ENCODE measurements at places on chromosomes 11 and 22. TPM values are rescaled to one million over a fixed set of nuclear protein-coding genes. Genes with fewer than 3 reads are reported as not detected.

- no peak for DNase-seq
Observed at GRCh38 chr11:86782742-86783141, 17.6 kb upstream of the PRSS23 start.

GRCh38 chr22:23012081-23012622 is 58.2 kb upstream of the GNAZ start:
- DNase-seq, result no peak

- peak; percentile 81 for DNase-seq
Observed at GRCh38 chr11:66002648-66003225, 434 bp downstream of the BANF1 start.

SLC22A25 gene
- not detected for total RNA-seq

DNA sequence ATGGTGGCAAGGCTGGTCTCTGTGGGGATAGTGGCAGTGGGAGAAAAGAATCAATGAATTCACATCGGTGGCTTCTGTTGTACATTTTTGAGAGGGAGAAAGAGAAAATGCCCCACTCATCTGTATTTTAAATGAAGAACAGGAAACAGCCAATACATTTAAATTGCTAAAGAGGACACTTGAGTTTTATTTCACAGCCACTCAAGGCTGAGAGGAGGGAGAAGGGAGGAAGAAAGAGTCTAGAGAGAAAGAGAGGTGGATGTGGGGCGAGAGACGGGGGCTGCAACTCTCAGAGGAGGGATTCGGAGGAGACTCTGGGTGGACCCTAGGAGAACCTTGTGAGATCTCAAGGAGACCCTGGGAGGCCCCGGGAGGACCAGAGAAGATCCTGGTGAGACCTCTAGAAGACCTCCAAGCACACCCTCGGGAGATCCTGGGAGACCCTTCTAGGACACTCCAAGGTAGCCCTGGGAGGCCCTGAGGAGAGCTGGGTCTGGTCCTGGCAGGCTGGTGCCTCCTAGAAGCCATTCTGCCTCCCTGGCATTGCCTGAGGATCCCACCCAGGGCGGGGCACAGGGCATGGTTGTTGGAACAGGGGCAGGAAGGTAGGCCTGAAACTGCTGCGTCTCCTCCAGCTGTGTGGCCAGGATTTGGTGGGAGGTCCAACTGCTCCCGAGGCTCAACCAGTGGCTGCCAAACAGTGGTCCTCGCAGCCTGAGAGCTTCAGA is 91.0 kb upstream of the SHISAL1 start:
- DNase-seq, result no peak

MYEOV gene
- total RNA-seq, result 0.37 TPM

DNA sequence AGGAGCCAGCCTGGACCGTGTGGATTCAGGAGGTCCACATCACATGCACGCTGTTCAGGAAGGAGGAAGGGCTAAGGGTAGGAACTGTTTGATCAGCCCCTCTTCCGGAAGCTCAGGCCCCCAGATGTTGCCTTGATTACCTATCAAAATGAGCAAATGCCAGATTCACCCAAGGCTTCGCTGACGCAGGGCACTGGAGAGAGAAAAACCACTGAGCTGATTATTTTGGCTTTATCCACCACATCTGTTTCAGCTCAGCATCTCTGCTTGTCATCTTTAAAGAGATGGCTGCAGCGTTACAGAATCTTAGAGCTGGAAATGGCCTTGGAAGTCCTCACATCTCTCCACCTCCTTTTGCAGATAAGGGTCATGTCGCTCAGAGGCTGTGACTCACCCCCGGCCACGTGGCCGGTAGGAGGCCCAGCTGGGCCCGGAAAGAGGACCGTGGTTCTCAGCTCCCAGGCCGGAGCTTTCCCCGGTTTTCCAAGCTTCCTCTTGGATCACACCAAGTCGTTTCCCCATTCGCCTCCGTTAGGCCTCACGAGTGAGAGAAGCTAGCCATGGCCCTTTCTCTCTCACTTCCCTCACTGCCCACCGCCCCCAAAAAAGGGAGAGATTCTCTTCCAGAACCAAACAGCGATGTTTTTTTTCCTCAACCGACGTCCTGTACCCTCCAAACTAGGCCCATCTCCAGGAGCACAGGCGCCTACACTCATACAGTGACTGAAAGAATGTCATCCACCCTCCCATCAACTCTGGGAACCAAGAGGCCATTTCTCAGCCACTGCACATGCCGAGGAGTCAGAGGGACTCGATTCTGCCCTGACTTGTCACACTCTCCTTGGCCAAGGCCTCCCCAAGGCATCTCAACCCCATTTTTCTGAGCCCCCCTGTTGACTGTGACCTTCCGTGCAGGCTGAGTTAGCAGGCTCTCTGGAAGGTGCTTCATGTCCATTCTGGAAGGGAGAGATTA is 37.6 kb downstream of the LIF start:
- DNase-seq, result peak; percentile 49

- DNase-seq, result no peak
Observed at GRCh38 chr11:130783323-130783722, 133.0 kb downstream of the SNX19 start.

- no peak for DNase-seq
Observed at GRCh38 chr11:43515090-43515489, 156.4 kb downstream of the TTC17 start.

DNA sequence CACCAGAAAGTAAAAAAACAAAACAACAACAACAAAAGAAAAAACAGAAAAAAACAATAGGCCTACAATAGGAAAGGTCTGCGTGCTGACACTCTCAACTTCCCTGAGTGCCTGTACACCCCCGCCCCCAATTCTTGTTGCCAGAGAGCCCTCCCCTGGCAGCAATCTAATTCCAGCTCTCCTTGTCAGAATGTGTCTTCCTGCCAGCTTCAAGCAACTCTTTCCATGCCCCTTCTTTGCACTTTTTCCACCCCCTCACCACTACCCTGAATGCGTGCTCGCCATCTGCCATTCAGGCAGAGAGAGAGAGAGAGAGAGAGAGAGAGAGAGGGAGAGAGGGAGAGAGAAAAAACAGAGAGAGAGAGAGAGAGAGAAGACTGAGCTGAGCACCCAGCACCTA is 245.0 kb downstream of the KIRREL3 start:
- DNase-seq, result no peak

- no peak for DNase-seq
Observed at GRCh38 chr22:37409031-37409430, 18.2 kb downstream of the ELFN2 start.

SIDT2 gene
- total RNA-seq, result 138 TPM

- DNase-seq, result no peak
Observed at GRCh38 chr11:107598225-107599139, 7.5 kb downstream of the ELMOD1 start.

DNA sequence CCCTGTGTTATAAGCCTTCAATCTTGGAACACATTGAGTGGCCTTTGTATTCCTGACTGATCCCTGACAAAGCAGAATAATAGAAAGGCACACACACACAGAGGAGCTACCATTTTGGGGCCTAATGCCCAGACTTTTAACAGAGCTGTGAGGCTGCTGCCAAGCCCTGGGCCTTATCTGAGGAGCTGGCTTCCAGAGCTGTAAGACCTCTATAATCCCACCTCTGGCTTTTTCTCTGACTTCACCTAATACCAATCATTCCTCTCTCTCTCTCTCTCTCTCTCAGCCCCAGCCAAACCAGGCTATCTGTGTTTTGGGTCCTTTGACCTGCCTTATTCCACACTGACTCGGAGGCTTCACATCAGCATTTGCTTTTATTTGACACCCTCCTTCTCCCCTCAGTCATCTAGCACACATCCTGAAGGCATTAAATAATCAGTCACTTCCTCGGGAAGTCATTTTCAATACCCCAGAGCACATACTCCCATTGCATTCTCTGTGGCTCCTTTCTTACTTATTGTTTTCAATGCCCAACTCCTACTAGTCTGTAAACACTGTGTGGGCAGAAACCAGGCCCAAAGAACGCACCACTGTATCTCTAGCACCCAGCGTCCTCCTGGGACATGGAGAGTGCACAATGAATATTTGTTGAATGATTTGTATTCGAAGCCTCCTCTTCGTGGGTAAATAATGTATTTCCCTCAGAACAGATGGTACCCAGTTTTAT is 21.2 kb upstream of the TRIM44 start:
- no peak for DNase-seq

- DNase-seq, result no peak
Observed at GRCh38 chr22:32951807-32952153, 106.4 kb downstream of the SYN3 start.

DNA sequence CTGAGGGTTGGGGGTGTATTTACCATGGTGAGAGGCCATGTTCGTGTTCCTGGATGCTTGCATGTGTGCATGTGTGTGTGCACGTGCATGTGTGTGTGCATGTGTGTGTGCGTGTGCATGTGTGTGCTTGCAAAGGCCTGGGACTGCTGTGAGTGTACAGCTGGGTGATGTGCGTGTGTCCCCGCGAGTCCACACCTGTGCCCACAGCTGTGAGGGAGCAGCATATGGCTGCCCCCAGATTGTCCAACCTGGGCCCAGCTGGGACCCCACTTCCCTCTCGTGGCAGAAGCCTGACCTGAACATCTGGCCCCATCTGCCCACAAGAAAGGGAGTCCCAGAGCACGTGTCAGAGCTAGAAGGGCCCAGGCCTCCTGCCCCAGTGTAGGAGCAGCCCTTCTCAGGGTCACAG is 8.4 kb upstream of the CD248 start:
- DNase-seq, result no peak

DNA sequence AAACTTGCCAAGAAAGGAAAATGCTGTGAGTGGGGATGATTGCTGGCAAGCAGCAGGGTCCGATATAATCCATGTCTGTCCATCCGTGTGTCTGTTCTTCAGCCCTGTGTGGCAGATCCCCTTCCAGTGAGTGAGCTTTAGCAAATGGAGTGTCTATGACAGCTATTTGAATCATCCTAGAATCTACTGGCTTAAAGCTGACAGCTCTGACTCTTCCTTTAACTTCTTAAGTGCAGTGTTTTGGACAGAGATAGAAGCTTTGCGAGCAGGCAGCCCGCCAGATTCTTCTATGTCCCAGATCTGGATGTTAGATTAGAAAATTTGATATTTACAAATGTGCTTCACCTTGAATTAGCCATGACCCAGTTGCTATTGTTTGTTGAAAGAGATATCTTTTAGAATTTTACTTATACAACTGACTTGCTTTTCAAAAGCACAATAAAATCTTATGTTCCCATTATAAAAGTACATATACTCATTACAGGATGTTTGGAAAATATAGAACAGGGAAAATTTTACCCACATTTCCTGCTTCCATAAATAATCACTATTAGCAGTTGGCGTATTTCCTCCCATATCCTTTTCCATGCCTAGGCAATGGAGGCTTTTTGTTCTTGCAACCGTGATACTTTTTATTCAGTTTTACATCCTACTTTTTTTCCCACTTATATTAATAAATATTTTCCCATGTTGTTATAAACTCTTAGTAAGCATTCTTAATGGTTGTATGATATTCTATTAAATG is 124.5 kb downstream of the COMMD9 start:
- no peak for DNase-seq

OR2AG1 gene
- total RNA-seq, result not detected

IL10RA gene
- 0.67 TPM for total RNA-seq

ACRV1 gene
- not detected for total RNA-seq

OSM gene
- total RNA-seq, result 0.38 TPM

- no peak for DNase-seq
Observed at GRCh38 chr22:40817737-40818136, 1.4 kb downstream of the SLC25A17 start.

PATE4 gene
- not detected for total RNA-seq

GRCh38 chr11:45378516-45378915 is 92.4 kb upstream of the SYT13 start:
- DNase-seq, result no peak

DNA sequence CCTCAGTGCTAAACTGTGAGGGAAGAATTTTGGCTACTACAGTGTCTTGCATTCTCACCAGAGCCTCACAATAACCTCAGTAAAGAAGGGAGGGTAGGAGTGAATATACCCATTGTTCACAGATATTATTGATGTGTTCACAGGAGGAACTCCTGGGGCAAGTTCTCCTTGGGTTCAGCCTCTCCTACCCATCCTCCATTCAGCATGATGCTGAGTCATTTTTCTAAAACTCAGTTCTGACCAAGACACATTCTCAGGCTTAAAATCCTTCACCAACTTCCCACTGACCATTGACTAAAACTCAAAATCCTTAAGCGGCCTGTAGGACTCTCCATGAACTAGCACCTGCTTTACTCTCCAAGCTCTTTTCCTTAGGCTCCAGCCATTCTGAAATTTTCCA is 48.7 kb downstream of the SYTL2 start:
- DNase-seq, result no peak

CECR2 gene
- 1.2 TPM for total RNA-seq

DNA sequence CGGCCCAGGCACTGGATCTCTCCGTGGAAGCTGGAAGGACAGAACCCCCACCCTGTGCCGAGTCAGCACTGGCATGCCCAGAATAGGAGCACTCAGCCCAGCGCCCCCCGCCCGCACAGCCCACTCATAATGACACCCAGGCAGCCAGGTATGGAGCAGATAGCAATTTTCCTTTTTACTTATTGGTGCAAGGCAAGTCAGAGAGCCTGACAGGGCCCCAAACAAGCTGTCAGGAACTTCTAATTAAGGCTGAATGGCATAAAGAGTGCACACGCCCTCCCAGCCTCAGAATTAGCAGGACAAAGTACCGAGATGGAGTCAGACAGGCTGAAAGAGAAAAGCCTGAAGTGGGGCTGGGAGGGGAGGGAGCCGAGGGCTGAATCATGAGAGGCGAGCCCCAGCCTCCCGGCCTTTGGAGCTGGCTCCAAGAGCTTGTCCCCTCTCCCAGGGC is 76.9 kb downstream of the DSCAML1 start:
- no peak for DNase-seq

GRCh38 chr11:2826679-2827056 is 58.9 kb downstream of the CDKN1C start:
- no peak for DNase-seq

SAA1 gene
- total RNA-seq, result 3.6 TPM
